HCT116 (cell line): ENCODE measurements at places on chromosomes 3 and 15.

DNA sequence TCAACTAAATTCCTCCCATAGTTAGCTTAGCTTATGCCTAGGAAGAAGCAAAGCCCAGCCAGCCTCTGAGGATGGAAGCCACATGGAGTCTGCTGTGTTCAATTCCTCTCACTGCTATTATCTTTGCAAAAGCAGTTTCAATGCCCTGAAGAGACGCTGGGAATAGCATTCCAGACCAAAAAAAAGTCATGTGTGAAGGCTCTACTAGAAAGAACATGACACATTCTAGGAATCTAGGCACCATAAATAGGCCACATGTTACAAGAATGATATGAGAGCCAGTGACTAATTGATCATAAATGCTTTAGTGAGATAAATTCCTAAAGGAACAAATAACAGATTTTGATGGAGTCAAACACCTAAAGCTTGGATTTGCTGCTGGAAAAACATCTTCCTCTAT, 800.8 kb downstream of the TUSC7 start:
- no peak for DNase-seq

- no peak for DNase-seq
These were observed 22.1 kb downstream of the NCK1 start for GRCh38 chr3:136883967-136884720.

- no peak for DNase-seq
These were observed 47.3 kb downstream of the PTPRG start for GRCh38 chr3:61608711-61609110.

DNA sequence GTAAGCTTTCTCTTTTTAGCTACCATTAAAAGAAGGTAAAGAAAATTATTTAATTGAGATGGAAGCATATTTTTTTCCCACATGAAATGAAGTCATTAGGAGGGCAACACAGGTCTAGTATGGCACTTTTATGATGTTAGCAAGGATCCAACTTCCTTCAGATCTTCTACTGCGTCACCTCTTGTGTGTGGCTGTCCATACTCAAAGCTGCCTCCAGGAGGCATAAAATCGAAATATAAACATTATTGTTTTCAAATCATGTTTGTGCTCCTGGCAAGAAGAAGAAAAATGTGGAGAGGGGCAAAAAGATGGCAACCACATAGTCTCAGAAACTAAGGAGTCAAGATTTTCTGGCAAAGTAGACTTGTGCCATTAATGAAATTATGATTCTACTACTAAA, 791.7 kb upstream of the EPHA6 start:
- DNase-seq, result no peak

DNA sequence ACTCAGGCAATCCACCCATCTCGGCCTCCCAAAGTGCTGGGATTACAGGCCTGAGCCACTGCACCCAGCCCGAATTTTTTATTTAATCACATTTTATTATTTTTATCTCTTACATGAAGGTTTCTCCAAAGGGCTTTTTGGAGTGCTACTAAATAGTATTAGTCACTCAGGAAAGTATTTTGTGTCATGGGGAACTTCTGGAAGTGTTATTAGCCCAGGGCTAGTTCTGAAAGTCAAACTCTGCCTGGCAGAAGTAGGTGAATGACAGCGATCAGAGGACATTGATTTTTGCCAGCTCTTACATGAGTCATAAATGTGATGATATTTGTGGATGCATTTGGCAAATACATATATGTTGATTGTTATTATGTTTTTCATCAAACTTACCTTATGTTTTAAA, 48.7 kb downstream of the ZPLD1 start:
- DNase-seq, result no peak

DNA sequence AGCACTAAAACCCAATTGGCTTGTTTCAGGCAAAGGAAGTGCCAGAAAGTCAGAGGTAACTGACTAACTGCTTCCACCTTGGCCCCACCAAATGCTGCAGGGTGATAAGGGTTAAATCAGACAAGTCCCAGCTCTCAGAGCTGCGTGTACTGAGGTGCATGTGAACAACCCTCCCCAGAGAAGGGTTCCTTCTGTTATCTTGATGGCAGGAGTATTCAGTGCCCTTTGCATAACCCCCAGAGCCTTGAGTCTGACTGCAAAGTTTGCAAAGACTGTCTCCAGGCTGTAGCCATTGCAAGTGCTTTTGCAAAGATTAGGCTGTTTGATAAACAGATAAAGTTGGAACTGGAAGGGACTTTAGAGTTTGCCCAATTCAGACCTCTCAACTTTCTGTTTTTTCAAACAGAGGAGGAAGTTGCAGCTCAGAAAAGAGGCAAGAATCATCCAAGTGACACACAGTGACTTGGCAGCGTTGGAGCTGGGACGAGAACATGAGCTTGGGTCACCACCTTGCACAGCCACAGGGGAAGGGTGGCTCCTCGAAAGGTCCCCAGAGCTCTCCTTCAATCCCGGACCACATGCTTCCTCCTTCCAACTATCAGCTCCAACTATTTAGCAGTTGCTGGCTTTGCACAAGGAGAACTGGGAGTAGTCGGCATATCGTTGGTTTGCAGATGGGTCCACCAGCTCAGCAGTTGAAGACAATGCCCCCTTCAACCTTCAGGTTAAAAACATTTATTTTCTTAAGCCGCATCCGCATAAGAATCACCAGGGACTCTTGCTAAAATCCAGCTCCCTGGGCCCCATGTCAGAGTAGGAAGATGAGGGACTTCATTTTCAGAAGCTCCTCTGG, 224.8 kb upstream of the HES1 start:
- no peak for DNase-seq

DNA sequence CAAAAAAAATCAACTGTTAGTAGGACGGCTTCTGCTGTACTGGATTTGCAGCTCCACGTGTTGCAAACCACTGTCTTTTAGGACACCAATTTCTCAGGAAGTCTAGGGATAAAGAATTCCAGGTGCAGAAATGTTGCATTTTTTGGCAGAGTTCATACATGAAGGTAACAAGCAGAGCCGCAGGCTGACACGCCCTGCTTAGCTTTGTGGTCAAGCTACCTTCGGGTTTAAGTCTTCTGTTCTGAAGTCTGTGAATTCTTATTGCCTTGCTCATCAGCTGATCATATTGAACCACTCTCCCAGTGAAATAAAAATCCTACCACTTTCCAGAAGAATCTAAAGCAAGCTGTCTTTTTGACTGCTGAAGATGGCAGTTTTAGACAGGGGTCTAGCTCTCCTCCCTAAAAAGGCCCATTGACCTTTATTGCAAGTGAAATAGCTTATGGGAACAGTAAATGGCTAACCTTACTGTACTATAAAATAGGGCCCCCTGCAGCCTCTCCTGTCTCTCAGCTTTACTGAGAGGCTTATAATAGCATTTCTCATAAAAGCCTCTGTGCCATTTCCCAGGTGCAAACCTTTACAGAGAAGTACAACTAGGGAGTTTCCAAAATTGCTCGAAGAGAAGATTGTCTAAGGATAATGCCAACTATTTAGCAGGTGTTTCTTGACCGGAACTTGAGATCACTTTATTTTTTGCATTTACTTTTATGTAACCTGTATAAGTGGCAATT, 262.2 kb upstream of the IL12A start:
- DNase-seq, result peak; percentile 55

GRCh38 chr15:76180321-76180720, 120.5 kb downstream of the TMEM266 start:
- DNase-seq, result no peak

- DNase-seq, result no peak
These were observed 274.5 kb upstream of the RARB start for GRCh38 chr3:25153561-25153960.

DNA sequence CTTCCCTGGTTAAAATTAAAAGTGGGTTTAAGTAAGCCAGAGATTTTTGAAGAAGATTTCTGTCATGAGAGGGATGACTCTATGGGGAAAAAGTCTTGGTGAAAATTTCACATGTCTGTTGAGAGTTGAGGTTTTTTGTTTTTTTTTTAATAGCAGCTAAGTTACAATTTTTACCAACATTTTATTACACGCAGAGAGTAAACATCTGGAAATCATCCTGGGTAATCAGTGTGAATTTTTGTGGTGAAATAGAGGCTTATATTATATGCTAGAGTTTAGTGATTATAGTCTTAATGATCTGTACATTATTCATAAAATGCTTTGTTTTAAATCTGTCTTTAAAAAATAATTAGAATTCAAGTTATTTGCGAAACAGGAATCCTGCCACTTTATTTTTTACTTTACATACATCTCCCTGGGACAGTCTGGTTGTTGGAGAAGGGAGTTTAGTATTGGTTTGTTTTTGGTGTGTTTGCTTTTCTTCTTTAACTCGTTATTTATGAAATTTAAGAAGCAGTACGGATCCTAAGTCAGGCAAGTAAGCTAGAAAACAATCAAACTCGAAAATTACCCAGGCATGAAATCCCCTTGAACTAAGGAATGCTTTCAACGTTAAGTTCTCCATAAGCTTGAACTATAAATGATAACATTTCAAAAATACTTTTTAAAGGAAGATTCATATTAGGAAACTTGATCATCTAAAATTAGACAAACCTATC, 143.4 kb upstream of the TSC22D2 start:
- no peak for DNase-seq

- no peak for DNase-seq
These were observed 135.6 kb downstream of the KCNMB2 start for GRCh38 chr3:178671791-178672190.

DNA sequence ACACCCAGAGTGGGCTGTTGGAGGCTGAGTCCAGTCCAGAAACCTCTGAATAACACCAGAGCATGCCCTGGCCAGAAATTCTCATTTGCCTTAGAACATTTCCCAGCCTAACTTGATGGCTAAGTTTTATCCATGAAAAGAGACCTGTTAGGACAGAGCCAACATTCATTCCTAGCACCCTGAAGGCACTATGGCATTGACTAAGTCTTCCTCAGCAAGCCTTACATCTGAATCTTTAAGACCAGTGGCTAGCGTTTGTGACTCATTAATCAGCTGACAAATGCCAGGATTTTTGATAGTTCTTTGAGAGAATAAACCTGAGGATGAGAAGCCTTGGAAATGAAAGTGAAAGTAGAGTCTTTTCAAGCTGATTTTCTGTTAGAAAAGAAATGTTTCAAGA, 1087.1 kb upstream of the ALCAM start:
- DNase-seq, result no peak
